ENCODE measurements at places on chromosomes 1 and 21.

DNA sequence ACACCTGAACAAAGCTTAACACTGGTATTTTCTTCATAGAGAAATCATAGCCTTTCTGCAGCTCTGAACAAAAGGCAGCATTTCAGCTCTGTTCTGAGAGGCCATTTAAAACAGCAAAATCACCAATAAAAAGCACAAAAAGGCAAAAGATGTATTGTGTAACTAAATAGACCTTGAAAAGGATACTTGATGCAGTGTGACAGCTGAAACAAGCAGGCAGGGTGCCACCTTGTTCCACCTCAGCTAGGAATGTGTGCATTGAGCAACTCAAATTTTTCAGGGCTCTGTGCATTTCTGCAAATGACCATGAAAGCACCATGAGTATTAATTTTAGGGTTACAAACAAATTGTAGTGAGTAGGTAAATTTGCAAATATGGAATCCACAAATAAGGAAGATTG lies 65.8 kb downstream of the RHOU start:
- no peak for DNase-seq

- no peak for DNase-seq
Observed at GRCh38 chr1:36092166-36092797, 3.6 kb downstream of the ADPRS start.

DNA sequence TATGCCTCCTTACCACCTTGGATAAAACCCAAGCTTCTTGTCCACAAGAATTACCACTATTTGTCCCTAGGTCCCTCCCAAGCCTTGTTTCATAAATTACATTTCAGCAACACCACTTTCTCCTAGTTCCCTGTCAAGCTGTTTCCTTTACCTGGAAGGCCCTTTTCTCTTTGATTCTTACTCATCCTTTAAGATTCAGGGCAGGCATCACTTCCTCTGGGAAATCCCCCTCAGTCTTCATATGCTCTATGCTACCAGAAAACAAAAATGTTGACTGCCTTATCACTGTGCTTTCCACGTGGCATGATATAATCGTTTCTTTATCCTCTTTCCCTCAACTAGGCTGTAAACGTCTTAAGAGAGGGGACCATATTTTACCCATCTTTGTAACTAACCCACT lies 102.7 kb downstream of the LYST start:
- DNase-seq: no peak

GRCh38 chr1:151286619-151287340 lies 4.7 kb downstream of the ZNF687 start:
- DNase-seq: no peak

DNA sequence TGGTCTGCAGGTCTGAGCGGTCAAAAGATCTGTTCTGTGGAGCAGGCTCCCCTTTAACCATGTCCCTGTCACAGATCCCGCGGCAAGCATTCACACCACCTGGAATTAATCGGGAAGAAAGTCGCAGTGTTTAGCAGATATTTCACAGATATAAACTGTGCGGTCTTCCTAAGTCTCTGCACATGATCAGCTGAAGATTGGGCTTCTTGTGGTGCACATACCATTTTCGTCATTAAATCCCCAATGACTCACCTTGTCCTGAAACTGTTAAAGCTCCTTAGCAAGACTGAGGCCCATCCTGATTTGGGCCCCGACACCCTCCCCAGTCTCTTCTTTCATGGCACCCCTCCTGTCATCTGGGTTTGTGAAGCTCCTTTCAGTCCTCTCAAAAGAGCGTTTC lies 158.8 kb downstream of the KIF26B start:
- no peak for DNase-seq

DNA sequence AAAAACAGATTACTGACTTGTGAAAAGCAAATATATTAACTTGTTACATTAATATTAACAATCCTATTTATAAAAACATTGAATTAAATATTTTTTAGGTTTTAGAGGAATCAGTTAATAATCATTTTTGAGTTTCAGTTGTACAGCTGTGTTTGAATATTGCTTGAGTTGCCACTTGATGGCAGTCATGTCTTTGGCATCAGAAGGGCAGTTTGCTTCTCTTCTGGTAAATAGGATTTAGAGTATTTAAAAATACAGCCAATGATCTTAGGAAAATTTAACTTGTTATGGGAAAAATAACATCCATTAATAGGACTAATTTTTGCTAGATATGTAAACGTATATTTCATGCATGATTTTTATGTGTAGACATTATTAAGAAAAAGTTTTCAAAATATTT lies 234.1 kb downstream of the NCAM2 start:
- no peak for DNase-seq

DNA sequence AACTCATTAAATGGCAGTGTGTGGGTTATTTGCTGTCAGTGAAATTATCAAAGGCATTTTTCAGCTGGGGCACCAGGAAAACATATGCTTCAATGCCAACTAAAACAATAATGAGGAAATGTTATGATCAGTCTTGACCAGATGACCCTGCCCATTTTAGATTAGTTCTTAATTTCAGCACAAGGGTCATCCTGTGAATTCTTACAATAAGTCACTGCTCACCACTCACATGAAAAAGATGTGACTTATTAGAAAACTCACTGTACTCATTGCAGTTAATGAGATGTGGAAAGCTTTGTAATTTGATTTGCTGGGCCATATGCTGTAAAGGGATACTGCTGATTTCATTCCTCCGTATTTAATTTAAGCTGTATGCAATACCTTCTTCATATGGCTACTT lies 178.5 kb upstream of the LMO4 start:
- no peak for DNase-seq

- no peak for DNase-seq
Observed at GRCh38 chr1:183414365-183414764, 3.8 kb downstream of the NMNAT2 start.

DNA sequence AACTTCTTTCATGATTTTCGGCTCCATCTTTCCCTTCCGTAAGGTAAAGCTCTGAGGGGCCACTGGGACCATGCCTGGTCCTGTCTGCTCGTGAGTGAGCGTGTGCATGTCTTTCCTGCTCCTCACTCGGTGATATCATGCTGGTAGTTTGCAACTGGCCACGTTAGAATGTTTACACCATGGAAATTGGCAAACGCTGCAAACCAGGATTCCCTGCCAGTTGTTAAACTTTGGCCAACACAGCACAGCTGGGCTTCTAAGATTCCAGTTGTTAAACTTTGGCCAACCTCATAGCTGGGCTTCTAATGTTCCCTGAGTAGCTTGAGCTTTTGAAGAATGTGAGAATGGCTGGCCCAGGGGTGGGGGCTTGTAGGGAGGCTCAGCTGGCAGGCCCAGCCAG lies 68.0 kb upstream of the ACTL8 start:
- DNase-seq: no peak

GRCh38 chr1:28162151-28162550 lies 14.3 kb downstream of the PTAFR start:
- DNase-seq: no peak

GRCh38 chr1:186202271-186202764 lies 172.7 kb downstream of the TPR start:
- no peak for DNase-seq

DNA sequence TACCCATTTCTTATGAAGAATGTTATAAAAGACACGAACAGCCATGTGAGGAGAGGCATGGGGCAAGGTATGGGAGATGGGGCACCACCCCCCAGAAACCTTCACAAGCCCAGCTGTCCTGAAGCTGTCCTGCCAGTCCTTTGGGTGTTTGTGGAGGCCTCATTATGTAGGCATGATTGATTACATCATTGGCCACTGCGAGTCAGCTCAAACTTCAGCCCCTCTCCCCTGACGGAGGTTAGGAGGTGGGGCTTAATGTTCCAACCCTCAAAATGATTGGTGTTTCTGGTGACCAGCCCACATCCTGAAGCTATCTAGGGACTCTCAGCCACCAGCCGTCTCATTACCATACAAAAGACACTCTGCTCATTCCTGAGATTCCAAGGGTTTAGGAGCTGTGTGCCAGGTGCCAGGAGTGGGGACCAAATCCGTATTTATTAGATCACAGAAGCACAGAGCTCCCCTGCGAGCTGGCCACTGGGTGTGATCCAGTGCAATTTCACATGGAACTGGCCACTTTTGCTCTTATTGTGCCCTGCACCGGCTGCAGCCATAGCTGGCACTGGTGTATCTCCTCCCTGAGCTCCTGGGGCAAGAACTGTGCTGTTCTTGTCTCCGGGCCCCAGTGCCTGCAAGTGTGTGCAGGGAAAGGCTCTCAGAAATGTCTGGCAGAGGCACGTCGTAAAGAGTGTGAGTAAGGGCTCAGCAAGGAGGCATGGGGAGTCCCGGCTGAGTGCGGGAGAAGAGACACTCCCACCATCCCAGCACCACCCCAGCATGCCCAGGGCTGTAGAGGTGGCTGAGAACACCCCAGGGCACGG lies 10.5 kb downstream of the KIAA1614 start:
- no peak for DNase-seq

DNA sequence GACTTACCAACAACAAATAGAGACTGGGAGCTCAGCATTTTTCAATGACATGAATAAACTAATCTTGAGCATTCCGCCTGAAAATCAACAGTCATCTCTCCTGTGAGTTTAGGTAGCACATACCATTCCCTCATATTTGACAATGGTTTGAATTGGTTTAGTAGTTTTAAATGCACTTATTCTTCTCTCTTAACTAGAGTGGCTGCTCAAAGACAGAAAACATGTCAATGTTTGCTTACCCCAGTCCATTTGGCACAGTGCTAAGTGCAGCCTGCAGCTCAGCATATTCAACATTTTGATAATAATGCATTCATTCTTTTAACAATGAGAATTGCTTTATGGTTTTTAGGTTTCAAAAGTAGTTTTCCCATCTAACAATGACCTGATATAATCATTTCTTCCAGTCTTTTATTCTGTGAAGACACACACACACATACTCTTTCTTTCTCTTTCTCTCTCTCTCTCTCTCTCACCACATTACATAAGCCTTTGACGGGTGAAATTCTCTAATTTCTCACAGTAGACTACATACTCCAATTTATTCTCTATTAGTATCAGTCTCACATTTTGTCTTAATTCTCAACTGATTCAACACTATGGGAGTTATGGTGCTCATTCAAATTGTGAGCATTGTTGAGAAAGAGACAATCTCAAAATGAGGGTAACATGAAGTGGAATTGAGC lies 432.3 kb downstream of the LRRIQ3 start:
- no peak for DNase-seq
